ENCODE measurements at places on chromosomes 2 and 18. TPM values are rescaled to one million over a fixed set of nuclear protein-coding genes. Genes with fewer than 3 reads are reported as not detected.

DNA sequence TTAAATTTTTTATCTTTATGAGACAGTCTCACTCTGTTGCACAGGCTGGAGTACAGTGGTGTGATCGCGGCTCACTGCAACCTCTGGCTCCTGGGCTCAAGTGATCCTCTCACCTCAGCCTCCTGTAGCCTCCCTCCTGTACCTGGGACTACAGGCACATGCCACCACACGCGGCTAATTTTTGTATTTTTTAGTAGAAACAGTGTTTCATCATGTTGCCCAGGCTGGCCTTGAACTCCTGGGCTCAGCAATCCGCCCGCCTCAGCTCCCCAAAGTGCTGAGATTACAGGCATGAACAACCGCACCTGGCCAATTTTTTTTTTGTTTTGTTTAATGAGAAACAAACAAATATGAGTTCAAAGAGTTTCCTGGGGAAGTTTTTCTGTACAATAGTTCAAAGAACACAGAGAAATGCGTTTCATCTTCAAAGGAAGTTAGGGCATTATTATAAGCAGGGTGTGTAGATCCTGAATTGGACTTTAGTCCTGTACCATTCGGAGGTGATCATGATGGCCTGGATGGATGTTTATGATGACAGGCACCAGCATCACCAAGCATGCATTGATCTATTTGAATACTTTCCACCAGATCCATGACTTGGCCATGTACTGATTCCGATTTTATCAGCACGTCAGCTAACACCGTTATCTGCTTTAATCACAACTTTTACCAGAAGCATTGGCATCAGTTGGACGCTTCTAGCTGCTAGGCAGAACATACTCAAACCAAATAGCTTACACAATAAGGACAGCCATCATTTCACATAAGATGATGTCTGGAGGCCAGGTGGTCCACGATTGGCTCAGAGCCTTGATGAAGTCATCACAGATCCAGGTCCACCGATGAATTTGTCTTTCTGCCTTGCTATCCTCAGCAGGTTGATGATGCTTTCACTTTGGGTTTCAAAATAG lies 28.9 kb downstream of the TCF23 start:
- DNase-seq: no peak

VWC2L gene
- not detected for total RNA-seq

DIPK1C gene
- not detected for total RNA-seq

DNA sequence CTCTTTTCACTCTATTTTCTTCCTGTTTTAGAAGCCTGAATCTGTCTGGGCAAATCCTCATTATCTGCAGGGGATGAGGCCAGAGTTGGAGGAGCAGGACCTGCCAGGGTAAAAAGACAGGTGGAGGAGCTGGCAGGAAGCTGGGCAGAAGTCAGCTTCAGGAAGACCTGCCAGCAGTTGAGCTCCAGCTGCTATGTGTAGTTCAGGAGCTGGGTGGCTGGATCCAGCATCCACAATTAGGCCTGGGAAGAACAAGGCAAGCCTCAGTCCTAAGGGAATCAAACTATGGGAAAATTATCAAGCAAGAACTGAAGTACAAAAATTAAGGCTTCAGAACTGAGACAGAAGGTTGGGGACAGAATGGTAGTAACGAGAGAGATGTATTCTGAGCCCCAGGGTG lies 174.0 kb downstream of the MREG start:
- no peak for DNase-seq

GRCh38 chr2:236639461-236640235 lies 70.0 kb downstream of the ACKR3 start:
- DNase-seq: peak; percentile 24

Measured in posterior vena cava (tissue), 2 donors.